ENCODE measurements at places on chromosomes 3 and 15. TPM values are rescaled to one million over a fixed set of nuclear protein-coding genes. Genes with fewer than 3 reads are reported as not detected.

Gene ACSBG1
- not detected for total RNA-seq

Gene ALAS1
- total RNA-seq = 45.6 TPM

Gene ATP13A5
- not detected for total RNA-seq

Gene ASB14
- total RNA-seq = not detected

Gene GASK1A
- not detected for total RNA-seq

Gene CORO2B
- not detected for total RNA-seq

Gene LNP1
- 1.1 TPM for total RNA-seq

Gene CPLX3
- 0.12 TPM for total RNA-seq

Gene BTBD1
- 47.9 TPM for total RNA-seq

Gene SKOR1
- total RNA-seq = 0.36 TPM

Gene SPESP1
- 0.68 TPM for total RNA-seq

Gene AADACL2
- total RNA-seq = not detected

Gene PAK6
- total RNA-seq = 0.48 TPM

Gene SERPINI1
- total RNA-seq = 1.3 TPM

Gene PLA2G4E
- total RNA-seq = not detected

Gene TM2D3
- 39.5 TPM for total RNA-seq

Gene ADGRG7
- not detected for total RNA-seq
